ENCODE measurements at places on chromosomes 7 and 10.

DNA sequence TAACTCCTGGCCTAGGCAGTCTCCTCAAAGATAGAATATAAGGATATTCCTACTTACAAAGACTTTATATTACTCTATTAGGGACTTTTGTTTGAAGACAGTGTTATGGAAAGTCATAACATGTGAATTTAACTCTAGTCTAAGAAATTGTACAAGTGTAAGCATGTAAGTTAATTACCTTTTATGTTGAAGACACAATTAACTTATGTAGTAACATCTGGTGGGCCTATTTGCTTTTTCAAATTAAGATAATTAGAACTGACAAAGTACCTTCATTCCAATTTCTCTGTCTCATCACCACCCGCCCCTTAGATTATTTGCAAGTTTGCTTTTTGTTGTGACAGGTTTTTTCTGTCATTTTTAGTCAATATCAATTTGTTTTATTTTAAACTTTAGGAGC, 126.0 kb upstream of the THSD7A start:
- DNase-seq = no peak

GRCh38 chr7:151385626-151386300, 24.1 kb downstream of the WDR86 start:
- DNase-seq = no peak

GRCh38 chr7:109179601-109180000, 609.9 kb downstream of the DNAJB9 start:
- DNase-seq = no peak

- DNase-seq = no peak
Observed at GRCh38 chr7:50978633-50979215, 196.0 kb upstream of the GRB10 start.

DNA sequence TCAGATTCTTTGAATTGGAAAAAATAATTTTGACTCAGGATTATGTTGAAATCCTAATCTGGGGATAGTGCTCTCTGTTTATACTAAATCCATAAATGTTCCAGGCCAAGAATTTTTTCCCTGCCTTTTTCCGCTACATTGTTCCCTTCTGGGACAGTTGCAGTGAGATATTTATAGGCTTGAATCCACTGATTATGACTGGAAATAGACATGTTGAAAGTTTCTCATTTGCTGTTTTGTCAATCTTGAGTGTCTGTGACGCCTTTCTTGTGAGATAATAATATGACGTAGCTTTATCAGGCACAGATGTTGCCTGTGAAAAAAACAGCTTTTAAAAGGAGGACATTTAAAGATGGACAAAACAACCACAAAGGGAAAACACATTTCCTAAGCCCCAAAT, 155.9 kb downstream of the ARID5B start:
- DNase-seq = no peak

GRCh38 chr10:2543142-2543886, 524.0 kb upstream of the PFKP start:
- DNase-seq = peak; percentile 7

DNA sequence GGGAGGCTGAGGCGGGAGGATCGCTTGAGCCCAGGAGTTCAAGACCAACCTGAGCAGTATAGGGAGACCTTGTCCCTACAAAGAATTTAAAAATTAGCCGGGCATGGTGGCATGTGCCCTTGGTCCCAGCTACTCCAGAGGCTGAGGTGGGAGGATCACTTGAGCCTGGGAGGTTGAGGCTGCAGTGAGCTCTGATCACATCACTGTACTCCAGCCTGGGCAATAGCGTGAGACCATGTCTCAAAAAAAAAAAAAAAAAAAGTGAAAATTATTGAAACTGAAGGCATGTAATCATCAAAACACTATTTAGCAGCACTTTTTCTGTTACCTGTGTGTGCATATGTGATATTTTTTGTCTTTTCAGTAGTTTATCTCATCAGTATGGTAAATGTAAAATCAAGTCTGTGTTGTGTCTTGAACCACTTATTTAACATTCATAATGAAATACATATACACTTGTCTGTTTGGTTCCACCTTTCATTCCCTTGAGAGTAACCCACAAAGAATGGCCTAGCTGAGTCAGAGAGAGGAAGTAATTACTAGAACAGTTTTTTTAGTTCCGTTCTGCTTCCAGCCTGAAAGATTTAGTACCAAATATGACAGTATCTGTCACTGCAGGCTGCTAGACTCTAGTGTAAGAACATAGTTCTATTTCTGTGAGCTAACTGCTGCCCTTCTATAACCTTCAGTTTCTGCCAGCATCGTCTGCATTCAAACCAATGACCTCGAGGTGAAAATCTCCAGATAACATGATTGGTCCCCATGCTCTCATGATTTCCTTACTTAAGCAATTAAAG, 68.6 kb downstream of the MMRN2 start:
- peak; percentile 79 for DNase-seq

DNA sequence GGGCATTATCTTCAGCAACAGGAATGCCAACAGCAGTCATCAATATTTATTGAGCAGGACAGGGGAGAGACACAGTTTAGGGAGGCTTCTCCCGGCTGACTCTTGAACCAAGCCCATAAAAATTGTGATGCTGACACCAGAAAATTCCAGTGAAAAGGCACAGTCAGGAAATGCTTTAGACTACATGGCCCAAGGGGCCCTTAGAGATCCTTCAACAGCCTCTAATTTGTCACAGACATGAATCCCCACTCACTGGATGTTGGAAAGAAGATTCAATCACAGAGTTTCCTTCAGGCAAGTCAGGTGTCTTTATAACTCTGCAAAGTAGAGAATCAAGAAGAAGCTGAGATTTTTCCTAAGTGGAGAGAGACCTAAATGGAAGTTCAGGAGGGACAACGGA, 1.2 kb downstream of the GJC3 start:
- DNase-seq = no peak

- no peak for DNase-seq
Observed at GRCh38 chr7:114916261-114916892, 5.5 kb upstream of the MDFIC start.

GRCh38 chr7:154569916-154570315, 433.0 kb downstream of the PAXIP1 start:
- DNase-seq = no peak
